ENCODE measurements at places on chromosomes 7 and 10. TPM values are rescaled to one million over a fixed set of nuclear protein-coding genes. Genes with fewer than 3 reads are reported as not detected.

TASOR2 gene
- 72.6 TPM for total RNA-seq

PAX4 gene
- not detected for total RNA-seq

DNA sequence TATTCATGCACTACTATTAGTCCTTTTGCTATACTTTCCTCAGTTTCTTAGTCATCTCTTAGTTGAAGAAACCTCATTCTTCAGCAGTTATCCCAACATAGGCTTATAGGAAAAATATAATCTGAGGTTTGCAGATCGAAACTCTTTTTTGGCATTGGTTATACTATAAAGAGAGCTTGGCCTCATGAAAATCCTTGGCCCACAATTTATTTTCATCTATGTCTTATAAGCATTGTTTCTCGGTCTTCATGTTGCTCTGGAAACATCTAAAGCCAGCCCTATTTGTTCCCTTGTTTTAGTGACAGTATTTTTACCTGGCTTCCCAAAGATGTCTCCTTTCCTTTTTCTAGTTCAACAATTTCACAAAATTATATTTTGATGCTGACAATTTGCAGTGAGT, 345.1 kb upstream of the PRKCQ start:
- H3K4me3 ChIP-seq = no peak overlapping the region
- no peak overlapping the region for H3K27ac ChIP-seq
- H3K4me1 ChIP-seq = no peaks in the 10 kb centered on the region
- no peaks in the 10 kb centered on the region for H3K36me3 ChIP-seq
- H3K27me3 ChIP-seq = no peaks in the 10 kb centered on the region

- H3K27ac ChIP-seq = no peak overlapping the region
- no peaks in the 10 kb centered on the region for H3K4me1 ChIP-seq
- no peaks in the 10 kb centered on the region for H3K27me3 ChIP-seq
- DNase-seq = no peak
Measured at GRCh38 chr7:29306319-29306991, 111.9 kb downstream of the CHN2 start.

DNA sequence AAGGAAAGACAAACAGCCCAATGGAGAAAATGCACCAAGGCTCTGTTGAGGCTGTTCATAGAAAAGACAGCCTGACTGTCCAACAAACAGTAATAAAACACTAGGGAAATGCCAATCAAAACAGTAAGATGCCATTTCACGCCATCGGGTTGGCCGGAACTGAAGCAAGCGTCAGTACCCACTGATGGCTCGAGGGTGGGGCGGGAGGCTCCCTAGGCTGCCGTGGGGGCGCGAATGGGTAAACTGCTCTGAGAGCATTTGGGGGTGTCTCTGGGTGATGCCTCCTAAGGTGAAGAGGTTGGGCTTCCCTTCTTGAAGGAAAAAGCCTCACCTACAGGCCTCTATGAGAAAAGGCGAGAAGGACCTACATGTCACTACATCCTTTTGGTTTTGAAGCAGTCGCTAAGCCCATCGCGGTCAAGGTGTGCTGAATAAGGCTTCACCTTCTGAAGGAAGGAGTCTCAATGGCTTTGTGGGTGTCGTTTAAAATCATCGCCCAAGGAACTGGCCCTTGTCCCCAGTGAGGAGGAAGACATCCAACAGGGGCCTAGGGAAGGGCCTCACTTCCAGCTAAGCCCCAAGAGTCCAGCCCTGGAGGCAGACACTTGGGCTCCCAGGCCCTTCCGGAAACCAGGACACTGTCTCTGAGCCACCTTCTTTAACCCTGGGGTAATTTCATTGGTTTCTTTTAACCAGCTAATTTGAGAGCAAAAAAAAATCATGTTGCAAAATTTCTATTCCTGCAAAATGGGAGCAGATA, 98.5 kb upstream of the PPP2R2D start:
- H3K4me1 ChIP-seq = no peaks in the 10 kb centered on the region
- DNase-seq = peak; percentile 23
- H3K36me3 ChIP-seq = no peaks in the 10 kb centered on the region
- H3K27me3 ChIP-seq = no peaks in the 10 kb centered on the region
- no peak overlapping the region for H3K27ac ChIP-seq
- H3K4me3 ChIP-seq = no peak overlapping the region

DNA sequence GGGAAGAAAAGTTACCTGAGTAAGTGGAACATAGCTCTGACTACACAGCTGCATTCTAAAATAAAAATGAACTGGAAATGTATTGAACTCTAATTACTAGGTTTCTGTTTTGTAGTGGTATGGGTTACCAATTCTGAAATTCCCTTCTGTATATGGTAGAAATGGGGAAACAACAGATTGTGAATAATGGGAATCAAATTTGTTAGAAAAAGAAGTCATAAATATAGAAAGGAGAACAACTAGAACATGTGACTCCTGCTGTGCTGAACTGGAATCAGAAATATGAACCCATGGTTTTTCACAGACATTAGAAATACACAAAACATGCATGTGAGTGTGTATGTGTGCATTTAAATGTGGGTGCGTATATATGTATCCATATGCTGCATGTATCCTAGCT, 27.0 kb downstream of the MCMBP start:
- no peak overlapping the region for H3K27ac ChIP-seq
- DNase-seq = no peak
- H3K27me3 ChIP-seq = no peaks in the 10 kb centered on the region

GRCh38 chr7:47677664-47678063, 95.8 kb upstream of the TNS3 start:
- H3K4me1 ChIP-seq = no peaks in the 10 kb centered on the region
- H3K36me3 ChIP-seq = no peaks in the 10 kb centered on the region
- H3K27me3 ChIP-seq = no peaks in the 10 kb centered on the region
- no peak for DNase-seq
- no peak overlapping the region for H3K4me3 ChIP-seq
